Activated CD8-positive, alpha-beta memory T cell treated with anti-CD3 and anti-CD28 coated beads for 24 hours (primary cell): ENCODE measurements at places on chromosomes 6 and 20.

GRCh38 chr6:139990856-139991465 is 616.5 kb upstream of the CITED2 start:
- DNase-seq: no peak

GRCh38 chr6:28977341-28978132 is 27.6 kb downstream of the ZNF311 start:
- peak; percentile 65 for DNase-seq

GRCh38 chr6:139173172-139173571 is 38.3 kb downstream of the HECA start:
- peak; percentile 57 for DNase-seq

DNA sequence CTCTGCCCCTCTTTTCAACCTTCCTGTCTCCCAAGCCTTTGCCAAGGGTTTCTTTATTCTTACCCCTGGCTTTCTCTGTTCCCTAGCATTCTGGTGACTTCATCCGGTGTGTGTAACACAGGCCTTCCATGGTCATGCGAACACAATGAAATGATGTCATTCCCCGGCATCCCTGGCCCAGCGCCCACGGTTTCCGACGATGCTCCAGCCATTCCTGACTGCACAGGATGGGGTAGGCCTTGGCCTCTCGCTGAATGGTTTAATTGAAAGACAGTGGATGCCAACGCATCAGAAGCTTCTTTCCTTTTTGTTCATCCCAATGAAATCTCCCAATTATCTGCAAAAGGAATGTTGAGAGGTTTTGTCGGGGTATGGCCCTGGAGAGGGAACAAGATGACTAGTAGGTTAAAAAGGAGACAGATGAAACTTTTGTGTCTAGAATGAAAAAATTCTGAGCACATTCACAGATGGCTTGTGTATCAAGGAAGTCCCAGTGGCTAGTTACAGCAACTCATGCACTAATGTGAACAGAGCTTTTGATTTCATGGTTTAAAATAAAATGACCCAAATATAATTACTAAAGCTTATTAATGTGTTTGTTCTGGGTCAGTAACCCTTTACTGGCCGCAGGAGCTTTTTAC is 655.0 kb downstream of the QKI start:
- no peak for DNase-seq

DNA sequence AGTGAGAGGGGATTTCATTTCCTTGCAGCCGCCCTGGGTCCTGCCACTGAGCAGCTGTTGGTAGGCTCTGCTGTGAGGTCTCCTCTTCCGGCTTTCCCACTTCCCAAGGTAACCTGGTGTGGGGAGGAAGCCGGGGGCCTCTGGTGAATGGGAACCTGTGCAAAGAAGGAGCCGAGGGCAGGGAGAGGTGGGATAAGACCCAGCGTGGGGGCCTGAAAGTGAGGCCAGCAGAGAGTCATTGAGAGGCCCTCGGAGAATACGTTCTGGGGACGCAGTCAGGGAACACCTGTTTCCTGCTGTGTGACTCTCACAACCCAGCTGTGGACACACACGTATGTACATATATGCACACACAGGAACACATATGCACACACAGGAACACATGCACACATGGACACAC is 100.7 kb downstream of the CDH26 start:
- no peak for DNase-seq

GRCh38 chr6:150212778-150213177 is 69.9 kb downstream of the PPP1R14C start:
- DNase-seq: no peak
